Adrenal gland (tissue), 19 donors: ENCODE measurements at places on chromosomes 5 and 9.
A peak's percentile ranks its signal among the peaks of the same experiment; 100 is the strongest.

DNA sequence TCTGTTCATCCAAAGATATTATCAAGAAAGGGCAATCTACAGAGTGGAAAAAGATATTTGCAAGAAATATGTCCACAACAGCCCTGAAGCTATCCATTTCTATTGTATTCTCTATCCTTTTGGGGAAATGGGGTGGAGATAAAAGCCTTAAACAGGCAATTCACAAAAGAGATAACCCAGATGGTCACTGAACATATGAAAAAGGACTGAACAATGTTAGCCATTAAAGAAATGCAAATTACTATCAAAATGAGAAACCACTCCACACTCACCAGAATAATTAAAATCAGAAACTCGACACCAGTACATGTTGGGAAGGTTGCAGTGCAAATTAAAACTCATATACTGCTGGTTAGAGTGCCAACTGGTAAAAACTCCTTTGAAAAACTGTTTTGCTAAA, 955.2 kb upstream of the DMAC1 start:
- DNase-seq, result no peak

DNA sequence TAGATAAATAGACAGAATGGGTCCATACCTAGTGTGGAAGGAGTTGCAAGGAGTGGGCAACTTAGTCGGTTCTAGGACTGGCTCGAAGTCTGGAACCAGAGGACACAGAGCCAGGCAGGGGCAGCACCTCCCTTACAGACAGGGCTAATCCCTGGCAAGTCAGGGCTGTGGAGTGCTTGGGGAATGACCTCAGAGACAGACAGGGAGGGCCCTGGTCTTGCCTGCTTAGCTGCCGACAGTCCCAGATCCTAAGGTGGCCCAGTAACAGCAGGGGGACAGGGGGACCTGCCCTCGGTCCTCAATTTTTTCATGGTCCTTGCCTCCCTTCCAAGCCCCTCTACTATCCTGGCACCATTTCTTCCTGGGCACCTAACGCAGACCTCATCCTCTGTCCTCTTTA, 222.4 kb upstream of the TNC start:
- DNase-seq, result no peak

- DNase-seq, result no peak
These were observed 74.1 kb downstream of the NMUR2 start for GRCh38 chr5:152331006-152331405.

GRCh38 chr5:139557811-139558210, 3.3 kb upstream of the UBE2D2 start:
- no peak for DNase-seq

DNA sequence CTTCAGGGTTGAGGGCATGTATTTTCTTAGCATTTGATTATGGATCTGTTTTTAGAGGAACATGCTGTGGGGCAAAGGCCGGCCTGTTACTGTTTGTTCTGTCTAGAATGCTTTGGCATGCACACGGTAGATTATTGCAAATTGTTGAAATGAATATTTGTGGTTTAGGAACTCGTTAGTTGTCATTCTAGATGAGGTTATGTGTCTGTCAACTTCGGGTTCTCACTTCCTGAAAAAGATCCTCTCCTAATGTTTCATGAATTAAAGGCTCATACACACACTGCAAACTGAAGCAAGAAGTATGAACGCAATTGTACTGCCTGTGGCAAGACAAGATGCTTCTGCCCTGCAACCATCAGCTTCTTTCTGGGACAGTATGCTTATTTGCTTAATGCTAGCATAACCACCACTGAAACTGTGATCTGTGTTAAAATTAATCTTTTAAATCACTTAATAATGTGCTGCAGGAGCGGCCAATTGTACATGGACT, 99.6 kb downstream of the BASP1 start:
- DNase-seq, result no peak

DNA sequence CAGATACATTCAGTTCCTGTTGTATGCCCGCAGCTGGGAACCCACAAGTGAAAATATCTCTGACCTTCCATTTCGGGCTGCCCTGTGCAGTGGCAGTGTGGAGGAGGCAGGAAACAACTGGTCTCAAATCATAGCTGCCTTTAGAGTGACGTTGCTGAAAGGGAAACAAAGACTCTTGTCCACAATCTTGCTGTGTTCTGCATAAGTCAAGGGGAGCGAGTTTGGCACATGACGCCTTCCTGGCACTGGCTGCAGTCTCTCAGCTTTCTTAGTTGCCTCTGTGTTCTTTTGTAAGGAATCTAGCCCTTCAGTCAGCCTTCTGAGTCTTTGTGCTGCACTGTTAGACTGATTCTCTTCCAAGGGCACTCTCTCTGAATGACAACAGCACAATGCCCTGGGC, 24.0 kb downstream of the ADAMTS16 start:
- no peak for DNase-seq

DNA sequence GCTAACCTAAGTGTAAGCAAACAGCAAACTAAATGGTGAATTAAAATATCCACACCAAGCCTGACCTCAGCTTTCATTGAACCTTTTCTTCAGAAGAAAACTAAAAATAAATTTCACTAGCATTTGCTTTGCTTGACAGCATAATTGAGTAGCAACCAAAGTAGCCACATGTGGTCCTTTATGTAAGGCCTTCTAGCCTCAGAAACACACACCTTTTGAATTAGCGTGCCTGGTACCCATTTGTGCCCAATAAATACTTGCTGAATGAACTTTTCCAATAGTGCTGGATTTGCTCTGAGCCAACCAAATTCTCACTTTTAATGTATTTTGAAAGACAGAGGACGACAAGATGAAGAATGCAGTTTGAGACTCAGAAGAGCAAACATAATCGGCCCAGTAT, 2.1 kb upstream of the NIPBL start:
- DNase-seq, result no peak

GRCh38 chr9:73239570-73240265, 88.1 kb downstream of the ANXA1 start:
- no peak for DNase-seq

- no peak for DNase-seq
These were observed 216.8 kb upstream of the PANK3 start for GRCh38 chr5:168796000-168796399.

DNA sequence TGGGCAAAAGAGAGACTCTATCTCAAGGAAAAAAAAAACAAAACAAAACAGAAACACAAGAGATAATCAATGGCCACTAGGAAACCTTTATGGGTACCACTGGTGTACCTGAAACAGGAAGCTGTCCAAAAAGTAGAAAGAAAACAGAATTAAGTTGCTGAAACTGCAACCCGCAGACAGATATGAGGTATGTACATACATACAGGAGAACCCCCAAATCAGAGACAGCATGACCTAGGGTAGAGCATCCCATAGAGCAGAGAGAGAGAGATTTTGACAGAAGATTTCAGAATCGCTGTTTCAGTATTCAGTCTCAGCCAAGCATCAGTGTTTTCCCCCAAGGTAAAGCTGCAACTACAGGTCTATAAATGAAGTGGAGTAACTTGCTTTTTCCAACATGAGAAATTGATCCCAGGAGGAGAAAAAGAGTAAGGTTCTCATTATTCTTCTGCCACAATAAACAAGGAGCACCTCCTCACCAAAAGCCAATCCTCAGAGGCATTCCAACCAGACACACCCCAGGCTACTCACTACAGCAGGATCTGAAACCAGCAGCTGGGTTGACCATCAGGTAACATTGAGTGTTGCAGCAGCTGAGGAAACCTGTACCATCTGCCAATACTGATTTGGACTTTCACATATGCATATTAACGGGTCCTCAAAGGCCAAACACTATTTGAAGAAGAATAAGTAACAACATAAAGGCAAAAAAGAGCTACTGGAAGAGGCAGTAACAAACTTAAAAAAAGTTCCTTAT, 630.0 kb downstream of the TAF11L14 start:
- DNase-seq, result no peak

DNA sequence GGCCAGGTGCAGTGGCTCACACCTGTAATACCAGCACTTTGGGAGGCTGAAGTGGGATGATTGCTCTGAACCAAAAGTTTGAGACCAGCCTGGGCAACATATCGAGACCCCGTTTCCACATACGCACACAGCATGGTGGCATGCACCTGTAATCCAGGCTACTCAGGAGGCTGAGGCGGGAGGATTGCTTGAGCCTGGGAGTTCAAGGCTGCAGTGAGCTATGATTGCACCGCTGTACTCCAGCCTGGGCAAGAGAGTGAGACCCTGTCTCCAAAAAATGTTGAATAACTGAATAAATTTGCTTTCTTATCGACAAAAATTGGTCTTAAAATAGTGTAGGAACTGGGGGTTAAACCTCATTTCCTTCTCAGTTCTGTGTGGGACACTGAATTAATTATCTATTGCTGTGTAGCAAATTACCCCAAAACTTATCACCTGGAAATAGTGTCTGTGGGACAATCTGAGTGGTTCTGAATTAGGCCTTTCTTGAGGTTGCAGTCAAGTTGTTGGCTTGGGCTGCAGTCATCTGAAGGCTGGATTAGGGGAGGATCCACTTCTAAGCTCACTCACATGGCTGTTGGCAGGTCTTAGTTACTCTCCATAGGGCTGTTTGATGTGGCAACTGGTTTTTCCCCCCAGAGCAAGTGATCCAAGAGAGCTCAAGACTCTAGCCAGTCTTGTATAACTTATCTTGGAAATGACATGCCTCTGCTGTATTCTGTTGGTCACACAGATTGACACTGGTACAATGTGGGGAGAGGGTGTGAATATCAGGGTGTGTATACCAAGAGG, 2.0 kb downstream of the SNX30 start:
- no peak for DNase-seq

- peak; percentile 58 for DNase-seq
These were observed 332.0 kb downstream of the TRIM32 start for GRCh38 chr9:117018966-117019617.

DNA sequence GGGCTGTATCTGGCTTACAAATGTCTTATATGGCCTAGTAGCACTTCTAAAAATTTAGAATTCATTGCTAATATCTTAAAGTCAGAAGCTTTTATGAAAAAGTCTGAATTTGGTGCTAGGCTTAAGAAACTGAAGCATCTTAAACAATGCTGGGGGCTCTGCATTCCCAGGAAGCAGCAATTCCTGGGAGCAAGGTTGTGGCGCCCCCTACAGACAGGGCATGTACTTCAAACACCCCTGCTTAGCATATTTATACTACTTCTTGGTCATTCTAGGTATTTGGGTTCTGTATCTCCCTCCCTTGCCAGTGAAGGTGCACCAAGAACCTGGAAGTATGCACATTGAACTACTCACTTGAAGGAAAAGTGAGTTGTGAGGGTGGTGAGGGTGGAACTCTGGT, 64.6 kb upstream of the GRIA1 start:
- no peak for DNase-seq

- DNase-seq, result no peak
These were observed 84.9 kb upstream of the CCNG1 start for GRCh38 chr5:163352531-163352930.

DNA sequence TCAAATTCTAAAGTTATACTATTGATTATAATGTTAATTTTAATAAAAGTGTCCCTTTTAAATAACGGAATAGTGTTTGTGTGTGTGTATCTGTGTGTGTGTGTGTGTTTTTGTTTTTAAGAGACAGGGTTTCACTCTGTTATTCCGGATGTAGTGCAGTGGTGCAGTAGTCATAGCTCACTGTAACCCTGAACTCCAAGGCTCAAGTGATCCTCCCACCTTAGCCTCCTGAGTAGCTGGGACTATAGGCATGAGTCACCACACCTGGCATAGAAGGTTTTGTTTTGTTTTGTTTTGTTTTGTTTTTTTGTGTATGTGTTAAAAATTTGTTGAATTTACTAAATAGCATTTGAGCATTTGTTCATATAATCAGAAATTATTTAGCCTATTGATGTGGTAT, 64.6 kb downstream of the YTHDC2 start:
- peak; percentile 9 for DNase-seq

- no peak for DNase-seq
These were observed at the start of gene ARSI for GRCh38 chr5:150302301-150303069. TSS of gene ARSI (minus strand) at chr5:150302905. CDS start at chr5:150302373, 532 bp downstream.

DNA sequence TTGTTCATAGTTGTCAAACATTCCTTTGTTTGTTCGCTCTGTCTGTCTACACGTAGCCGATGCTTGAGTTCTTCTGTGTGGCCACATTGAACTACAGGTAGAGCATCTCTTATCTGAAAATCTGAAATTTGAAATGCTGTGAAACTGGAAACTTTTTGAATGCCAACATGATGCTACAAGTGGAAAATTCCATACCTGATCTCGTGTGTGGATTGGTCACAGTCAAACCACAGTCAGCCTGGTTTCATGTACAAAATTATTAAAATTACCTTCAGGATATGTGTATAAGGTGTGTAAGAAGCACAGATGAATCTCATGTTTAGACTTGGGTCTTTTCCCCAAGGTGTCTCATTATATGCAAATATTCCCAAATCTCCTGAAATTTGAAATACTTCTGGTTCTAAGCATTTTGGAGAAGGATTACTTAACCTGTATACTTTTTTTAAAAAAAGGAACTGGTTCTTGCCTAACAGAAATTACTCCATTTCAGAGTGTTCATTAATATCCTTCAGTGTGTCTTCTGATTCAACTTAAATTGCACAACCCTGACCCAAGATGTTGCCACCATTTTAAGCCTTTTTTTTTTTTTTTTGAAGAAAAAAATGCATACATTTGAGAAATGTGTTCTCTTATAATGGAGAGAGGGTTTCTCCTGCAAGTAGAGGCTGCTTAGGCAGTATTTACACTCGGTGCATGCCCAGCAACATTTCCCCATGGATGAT, 254.3 kb downstream of the MAST4 start:
- DNase-seq, result no peak

- DNase-seq, result no peak
These were observed 55.2 kb downstream of the PLK2 start for GRCh38 chr5:58404734-58405133.

DNA sequence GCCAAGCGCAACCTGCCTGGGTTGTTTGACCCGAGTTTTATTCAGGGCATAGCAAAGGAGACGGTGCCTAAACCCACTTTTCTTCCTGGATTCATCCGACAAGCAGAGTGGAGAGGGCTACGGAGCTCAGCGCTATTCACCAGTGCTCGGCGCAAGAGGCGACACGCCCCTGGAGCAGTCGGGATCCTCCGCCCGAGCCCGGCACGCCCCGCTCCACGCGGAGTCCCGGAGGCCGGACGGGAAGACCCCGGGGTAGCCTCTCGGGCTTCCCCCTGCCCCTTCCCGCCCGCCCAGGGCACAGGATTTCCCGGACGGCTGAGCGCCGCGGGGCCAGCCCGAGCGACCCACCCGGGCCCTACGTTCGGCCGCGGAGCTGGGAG, 427 bp downstream of the SERINC5 start:
- peak; percentile 72 for DNase-seq

GRCh38 chr5:87183896-87184295, 83.8 kb upstream of the RASA1 start:
- DNase-seq, result no peak

GRCh38 chr5:15612915-15613635, 113.1 kb downstream of the FBXL7 start:
- no peak for DNase-seq

GRCh38 chr5:43523662-43524072, 8.7 kb upstream of the C5orf34 start:
- no peak for DNase-seq
